ENCODE measurements at places on chromosomes 2 and 18.

- no peak for DNase-seq
Observed at GRCh38 chr2:183630964-183631363, 506.7 kb downstream of the NUP35 start.

DNA sequence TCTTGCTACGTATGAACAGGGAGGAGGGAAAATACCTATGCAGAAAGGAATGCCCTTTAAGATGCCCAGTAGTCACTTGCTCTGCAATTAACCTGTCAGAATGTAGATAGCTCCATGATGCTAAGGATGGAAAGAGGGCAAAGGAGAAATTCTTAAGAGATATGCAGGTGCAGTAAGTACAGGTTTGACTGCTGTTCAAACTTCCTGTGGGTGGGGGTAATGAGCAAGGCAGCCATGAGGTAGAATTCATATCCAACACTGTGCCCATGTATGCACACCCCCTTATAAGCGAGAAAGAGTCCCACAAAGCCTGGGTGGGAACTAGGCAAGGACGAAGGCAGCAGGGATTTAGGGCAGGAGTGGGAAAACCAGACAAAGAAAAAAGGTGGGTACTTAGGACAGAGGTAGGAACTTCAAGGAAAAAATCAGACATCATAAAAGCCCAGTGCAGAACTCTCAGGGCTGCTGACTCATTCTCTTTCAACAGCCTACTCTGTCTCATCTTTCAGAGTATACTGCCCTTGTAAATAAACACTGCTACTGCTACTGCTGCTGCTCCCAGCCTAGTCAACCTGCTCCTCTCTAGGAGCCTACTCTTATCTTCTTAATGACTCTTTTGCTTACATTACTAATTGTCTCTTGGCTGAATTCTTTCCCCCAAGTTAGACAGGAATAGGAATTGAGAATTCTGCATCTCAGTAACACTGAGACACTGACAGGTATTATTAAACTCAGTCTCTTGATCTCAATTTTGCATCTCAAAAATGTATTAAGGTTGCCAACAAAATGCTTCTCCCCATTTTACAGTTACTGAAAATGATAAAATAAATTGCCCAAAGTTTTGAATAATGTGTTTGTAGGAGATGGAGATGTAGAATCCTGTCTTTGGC lies 189.0 kb downstream of the PTH2R start:
- no peak for DNase-seq

- DNase-seq, result no peak
Observed at GRCh38 chr2:68411397-68412126, 46.5 kb downstream of the PLEK start.

DNA sequence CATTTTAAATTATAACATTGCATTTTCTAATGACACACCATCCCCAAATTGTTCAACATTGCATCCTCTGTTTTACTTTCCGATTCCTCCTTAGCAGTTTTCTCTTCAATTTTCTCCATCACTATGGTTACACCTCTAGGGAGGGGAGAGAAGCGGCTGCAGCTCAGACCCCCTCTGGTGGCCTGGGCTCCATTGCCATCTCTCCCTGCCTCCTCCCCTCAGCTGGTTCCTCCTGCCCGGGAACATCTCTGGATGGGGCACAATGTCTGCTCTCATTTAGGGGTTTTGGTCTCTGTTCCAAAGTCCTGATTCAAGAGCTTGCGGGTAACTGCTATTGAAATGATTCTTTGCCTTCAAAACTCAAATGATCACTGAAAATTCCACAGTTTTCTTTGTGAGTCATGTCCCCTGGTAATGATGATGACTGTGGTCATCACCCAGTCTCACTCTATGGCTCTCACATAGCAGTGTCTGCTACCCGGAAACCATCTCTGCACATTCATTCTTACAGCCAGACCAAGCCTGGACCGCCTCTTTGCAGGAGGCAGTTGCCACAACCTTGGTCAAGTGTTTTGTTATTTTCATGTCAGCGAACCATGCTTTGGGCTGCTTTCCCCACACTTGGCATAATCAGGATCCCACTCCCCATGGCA lies 263.9 kb downstream of the ALPK2 start:
- DNase-seq, result no peak

DNA sequence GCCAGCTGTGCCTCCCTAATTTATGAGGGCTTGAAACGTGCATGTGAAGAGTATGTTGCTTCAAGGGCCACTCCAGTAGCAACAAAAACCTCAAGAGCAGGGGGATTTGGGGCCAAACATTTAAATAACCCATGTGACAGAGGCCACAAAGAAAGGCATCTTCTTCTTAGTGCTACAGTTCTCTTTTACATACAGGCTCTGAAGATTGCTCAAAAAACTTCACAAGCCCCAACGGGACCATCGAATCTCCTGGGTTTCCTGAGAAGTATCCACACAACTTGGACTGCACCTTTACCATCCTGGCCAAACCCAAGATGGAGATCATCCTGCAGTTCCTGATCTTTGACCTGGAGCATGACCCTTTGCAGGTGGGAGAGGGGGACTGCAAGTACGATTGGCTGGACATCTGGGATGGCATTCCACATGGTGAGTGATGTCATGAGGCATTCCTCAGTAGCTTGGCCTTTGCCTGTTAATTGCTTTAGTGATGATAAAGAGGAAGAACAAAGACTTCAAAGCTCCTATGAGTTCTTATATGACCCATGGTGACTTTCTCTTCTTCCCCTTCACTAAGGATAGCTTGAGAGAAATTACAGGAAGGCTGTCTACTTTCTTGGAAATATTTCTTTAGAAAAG lies 40.1 kb downstream of the NRP2 start:
- DNase-seq, result no peak
